ENCODE measurements at places on chromosomes 16 and 17. TPM values are rescaled to one million over a fixed set of nuclear protein-coding genes. Genes with fewer than 3 reads are reported as not detected.

MAPT gene
- 0.14 TPM for total RNA-seq

- H3K4me3 ChIP-seq = no peak overlapping the region
- H3K36me3 ChIP-seq = peaks cover 20% of the 10 kb centered on the region
- no peak overlapping the region for H3K27ac ChIP-seq
Observed at GRCh38 chr16:89111263-89111662, 17.6 kb downstream of the ACSF3 start.

- no peak for DNase-seq
- H3K27ac ChIP-seq = no peak overlapping the region
- H3K27me3 ChIP-seq = no peaks in the 10 kb centered on the region
- peaks cover 9% of the 10 kb centered on the region for H3K4me1 ChIP-seq
- no peaks in the 10 kb centered on the region for H3K36me3 ChIP-seq
- H3K4me3 ChIP-seq = no peak overlapping the region
Observed at GRCh38 chr16:8712589-8713361, 38.4 kb downstream of the ABAT start.

DNA sequence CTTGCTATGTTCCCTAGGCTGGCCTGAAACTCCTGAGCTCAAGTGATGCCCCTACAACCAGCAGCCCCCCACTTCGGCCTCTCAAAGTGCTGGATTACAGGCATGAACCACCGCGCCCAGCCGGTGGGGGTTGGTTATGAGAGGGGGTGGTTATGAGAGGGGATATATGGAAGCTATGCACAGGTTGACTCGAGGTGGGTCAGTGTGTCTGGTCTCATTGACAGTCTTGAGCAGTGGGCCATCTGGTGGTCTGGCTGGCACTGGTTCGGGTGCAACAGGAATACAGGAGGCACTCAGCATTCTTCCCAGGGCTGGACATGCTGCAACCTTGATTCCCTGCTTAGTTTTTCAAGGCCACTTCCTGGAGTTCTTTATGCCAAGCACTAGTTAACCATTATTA is 5.6 kb upstream of the STX1B start:
- H3K36me3 ChIP-seq = no peaks in the 10 kb centered on the region
- no peak overlapping the region for H3K27ac ChIP-seq
- H3K4me1 ChIP-seq = peaks cover 6% of the 10 kb centered on the region
- peaks cover 28% of the 10 kb centered on the region for H3K27me3 ChIP-seq
- no peak for DNase-seq

SLFN12 gene
- total RNA-seq = 60.4 TPM

- DNase-seq = no peak
- peak overlapping the region; percentile 87 for H3K27ac ChIP-seq
- no peaks in the 10 kb centered on the region for H3K36me3 ChIP-seq
- H3K27me3 ChIP-seq = no peaks in the 10 kb centered on the region
- H3K4me3 ChIP-seq = peak overlapping the region; percentile 52
Observed at GRCh38 chr17:18025945-18026776, 12.8 kb downstream of the ATPAF2 start.

DNA sequence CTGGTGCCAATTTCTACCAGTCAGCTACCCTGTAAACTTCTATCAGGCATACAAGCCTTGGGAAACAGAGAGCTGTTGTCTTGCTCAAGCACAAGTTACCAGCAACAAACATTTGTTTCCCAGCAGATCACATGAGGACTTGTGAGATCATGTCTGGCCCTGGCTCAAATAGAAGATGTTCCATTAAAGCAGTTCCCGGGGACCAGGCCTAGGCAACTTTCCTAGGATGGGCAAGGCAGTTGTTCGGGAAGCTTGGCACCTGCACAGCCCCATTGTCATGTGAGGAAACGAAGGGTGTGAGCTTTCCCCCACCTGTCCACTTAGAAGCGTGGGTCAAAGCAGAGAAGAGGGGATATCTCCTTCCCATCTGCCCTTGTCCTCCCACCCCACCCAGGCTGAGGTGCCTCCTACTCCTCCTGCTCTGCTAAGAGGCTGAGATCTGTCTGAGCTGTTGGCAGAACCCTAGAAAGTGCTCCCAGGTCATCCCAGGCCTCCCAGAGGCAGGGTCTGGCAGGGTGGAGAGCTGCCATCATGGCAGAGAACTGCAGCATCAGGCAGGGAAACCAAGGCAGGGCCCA is 11.2 kb upstream of the SLC47A2 start:
- no peaks in the 10 kb centered on the region for H3K27me3 ChIP-seq
- no peak overlapping the region for H3K27ac ChIP-seq
- no peaks in the 10 kb centered on the region for H3K36me3 ChIP-seq
- no peak overlapping the region for H3K4me3 ChIP-seq
- no peak for DNase-seq

DNA sequence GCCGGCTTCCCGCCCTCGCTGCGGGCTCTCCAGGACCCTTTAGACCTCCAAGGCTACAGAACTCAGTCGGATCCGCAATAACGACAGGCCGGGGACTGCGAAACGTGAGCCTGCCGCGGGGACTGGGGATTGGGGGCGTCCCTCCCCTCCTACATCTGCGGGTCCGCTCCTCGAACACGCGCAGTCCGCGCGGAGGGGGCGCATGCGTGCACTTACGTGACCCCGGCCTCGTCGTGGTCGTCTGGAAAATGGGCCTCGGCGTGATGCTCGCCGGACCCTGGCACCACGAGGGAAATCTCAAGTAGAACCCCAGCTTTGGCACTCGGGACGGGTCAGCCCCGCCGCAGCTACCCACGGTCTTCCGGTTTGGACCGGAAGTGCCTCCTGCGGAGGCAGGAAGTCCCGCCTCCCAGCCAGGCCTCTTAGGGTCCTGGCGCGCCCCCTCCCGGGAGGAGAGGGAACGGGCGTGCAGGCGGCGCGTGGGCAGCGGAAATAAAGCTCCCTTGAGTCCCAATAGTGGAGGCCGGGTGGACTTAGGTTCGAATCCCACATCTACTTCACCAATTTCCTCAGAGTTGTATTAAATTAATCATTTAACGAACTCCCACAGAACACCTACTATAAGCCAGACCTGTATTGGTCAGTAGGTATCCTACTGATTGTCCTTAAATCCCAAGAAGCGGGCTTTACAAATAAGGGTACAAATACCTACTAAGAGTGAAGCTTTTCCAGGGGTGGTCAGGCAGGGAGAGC is at the start of gene TAF1C:
TSS of gene TAF1C (minus strand) at position 373 of the 753 bp plus-strand sequence. CDS start 2,069 bp downstream, outside the sequence.
- H3K36me3 ChIP-seq = no peaks in the 10 kb centered on the region
- H3K27ac ChIP-seq = peak within 1 kb of the TSS; percentile 83
- DNase-seq = peak; percentile 93
- H3K27me3 ChIP-seq = no peaks in the 10 kb centered on the region
- H3K4me1 ChIP-seq = peaks cover 14% of the 10 kb centered on the region
- peak within 1 kb of the TSS; percentile 94 for H3K4me3 ChIP-seq

DNA sequence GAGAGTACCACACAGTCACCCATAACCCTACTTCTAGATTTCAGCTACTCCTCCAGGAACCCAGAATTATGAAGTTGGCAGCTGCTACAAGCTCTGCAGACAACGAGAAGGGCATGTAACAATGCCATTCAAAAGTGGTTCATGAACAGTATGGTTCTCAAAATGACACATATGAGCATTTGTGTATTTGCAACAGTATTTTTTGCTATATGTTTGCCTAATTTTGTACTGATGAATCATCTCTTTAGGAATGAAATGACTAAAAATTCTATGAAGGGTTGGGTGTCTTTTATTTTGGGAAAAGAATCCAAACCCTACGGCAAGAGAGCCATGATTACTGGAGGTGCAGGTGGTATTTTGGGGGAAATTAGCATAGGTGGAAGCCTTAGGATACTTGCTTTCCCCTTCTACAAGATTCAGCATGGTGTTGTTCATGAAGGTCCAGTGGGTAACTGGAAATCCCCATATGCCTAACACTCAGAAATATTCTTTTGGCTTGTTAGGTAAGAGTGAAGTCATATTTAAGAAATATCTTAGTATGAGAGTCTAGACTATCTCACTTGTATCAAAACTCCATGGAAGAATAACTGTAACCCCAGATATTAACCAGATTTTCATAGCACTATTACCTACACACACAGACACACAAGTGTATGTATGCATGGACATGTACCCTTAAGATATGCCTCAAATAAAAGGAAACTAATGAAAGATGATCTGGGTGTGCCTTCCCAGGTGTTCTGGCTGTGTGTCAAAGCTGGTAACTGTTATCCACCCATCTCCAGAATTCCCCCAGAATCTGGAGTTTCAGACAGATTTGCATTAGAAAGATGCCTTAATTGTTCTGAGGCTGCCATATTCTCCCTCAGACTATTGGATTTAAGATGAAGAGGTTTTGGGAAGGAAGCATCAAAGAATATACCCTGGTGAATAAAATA is 688.2 kb upstream of the SOX9 start:
- DNase-seq = no peak
- no peak overlapping the region for H3K27ac ChIP-seq
- H3K27me3 ChIP-seq = no peaks in the 10 kb centered on the region
- no peaks in the 10 kb centered on the region for H3K36me3 ChIP-seq
- H3K4me3 ChIP-seq = no peak overlapping the region

DNA sequence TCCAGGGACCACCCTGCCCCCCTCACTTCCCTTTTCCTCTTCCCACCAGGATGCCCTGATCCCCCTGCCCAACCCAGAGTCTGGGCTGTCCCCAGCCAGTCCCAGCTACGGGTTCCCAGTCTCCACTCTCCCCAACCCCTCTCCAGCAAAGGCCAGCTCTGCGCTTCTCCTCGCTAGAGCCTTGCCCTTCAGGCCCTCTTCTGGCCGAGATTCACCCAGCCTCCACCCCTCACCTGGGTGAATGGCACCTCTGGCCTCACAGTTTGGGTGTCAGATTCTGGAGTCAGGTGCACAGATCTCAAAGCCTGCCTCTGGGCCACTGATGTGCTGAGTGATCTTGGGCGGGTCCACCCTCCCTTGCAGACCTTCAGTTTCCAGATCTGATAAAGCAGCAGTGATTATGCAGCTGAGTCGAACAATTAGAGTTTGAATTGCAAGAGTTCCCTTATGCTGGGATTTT is 185.6 kb upstream of the TNRC6C start:
- no peaks in the 10 kb centered on the region for H3K27me3 ChIP-seq
- H3K4me3 ChIP-seq = no peak overlapping the region
- peaks cover 15% of the 10 kb centered on the region for H3K4me1 ChIP-seq
- H3K36me3 ChIP-seq = no peaks in the 10 kb centered on the region
- no peak for DNase-seq

- H3K27ac ChIP-seq = no peak overlapping the region
- H3K27me3 ChIP-seq = no peaks in the 10 kb centered on the region
- H3K4me3 ChIP-seq = no peak overlapping the region
- DNase-seq = no peak
- H3K4me1 ChIP-seq = no peaks in the 10 kb centered on the region
- H3K36me3 ChIP-seq = peaks cover under 1% of the 10 kb centered on the region
Observed at GRCh38 chr17:69269131-69269998, 40.7 kb upstream of the ABCA10 start.

GRCh38 chr17:44112284-44113280 is 10.9 kb downstream of the HDAC5 start:
- H3K4me1 ChIP-seq = no peaks in the 10 kb centered on the region
- no peak overlapping the region for H3K27ac ChIP-seq
- H3K36me3 ChIP-seq = no peaks in the 10 kb centered on the region
- no peak for DNase-seq

KRTAP2-3 gene
- total RNA-seq = not detected

GRCh38 chr17:8552577-8553320 is 77.8 kb downstream of the MYH10 start:
- no peak overlapping the region for H3K27ac ChIP-seq
- DNase-seq = no peak

DNA sequence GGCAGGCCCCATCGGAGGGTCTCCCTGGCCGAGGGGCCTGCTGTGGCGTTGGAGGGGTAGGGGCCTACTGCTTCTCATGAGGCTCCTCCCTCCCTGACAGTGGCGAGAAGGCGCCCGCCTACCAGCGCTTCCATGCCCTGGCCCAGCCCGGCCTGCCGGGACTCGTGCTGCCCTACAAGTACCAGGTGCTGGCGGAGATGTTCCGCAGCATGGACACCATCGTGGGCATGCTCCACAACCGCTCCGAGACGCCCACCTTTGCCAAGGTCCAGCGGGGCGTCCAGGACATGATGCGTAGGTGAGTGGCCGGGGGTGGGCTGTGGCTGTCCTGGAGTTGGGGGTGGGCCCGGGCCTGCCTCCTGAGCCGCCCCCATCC is 1.7 kb downstream of the CDT1 start:
- peaks cover 10% of the 10 kb centered on the region for H3K4me1 ChIP-seq
- H3K27ac ChIP-seq = no peak overlapping the region
- peak overlapping the region; percentile 70 for H3K4me3 ChIP-seq
- H3K36me3 ChIP-seq = no peaks in the 10 kb centered on the region

TPSAB1 gene
- not detected for total RNA-seq

GRCh38 chr16:50989047-50989446 is 162.0 kb downstream of the SALL1 start:
- peaks cover 7% of the 10 kb centered on the region for H3K27me3 ChIP-seq
- H3K4me1 ChIP-seq = no peaks in the 10 kb centered on the region
- no peak overlapping the region for H3K27ac ChIP-seq

GRCh38 chr17:42422958-42423712 is at the start of gene CAVIN1:
Gene CAVIN1, minus strand, starts transcription at chr17:42423256. Its CDS starts 159 bp downstream, at chr17:42423097.
- H3K4me3 ChIP-seq = peak within 1 kb of the TSS; percentile 74
- no peaks in the 10 kb centered on the region for H3K36me3 ChIP-seq
- DNase-seq = no peak
- peaks cover 29% of the 10 kb centered on the region for H3K27me3 ChIP-seq
- peaks cover 5% of the 10 kb centered on the region for H3K4me1 ChIP-seq

- DNase-seq = no peak
- no peak overlapping the region for H3K4me3 ChIP-seq
- peaks cover 22% of the 10 kb centered on the region for H3K4me1 ChIP-seq
Observed at GRCh38 chr17:4559139-4559791, 1.1 kb downstream of the GGT6 start.

DRC3 gene
- total RNA-seq = not detected

PRSS33 gene
- total RNA-seq = not detected

CDH5 gene
- total RNA-seq = not detected

DNA sequence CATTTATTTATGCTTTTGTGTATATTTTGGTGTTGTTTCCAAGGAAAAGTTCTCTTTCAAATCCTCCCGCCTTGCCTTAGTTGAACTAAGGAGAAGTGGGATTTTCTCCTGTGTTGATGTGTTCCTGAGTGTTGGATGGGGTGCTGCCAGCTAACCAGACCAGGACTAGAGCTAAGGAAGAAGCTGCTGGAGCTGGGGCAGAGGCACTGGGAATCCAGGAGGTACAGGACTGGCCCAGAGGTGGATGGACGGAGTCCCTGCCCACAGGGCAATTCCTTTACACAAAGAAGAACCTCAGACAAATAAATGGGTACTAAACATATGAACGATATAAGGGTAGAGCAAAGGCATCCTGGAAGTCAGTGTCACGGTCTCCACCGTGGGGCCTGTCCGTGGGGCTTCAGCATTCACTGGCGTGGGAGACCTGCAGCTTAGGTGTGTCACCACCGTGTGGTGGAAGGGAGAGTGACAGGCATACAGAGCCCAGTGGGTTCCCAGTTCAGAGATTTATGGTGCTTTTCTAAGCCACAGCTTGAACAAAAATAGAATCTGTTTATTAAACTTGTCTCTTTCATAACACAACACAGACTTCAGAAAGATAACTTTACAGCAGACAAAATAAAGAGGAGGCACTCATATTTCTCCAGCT is 270.7 kb downstream of the NTN1 start:
- no peaks in the 10 kb centered on the region for H3K36me3 ChIP-seq
- DNase-seq = no peak
- H3K4me3 ChIP-seq = no peak overlapping the region
- no peak overlapping the region for H3K27ac ChIP-seq
- H3K4me1 ChIP-seq = peaks cover 30% of the 10 kb centered on the region

RAD51C gene
- 65.3 TPM for total RNA-seq

GRCh38 chr17:10716218-10716617 is 13.6 kb downstream of the TMEM220 start:
- no peak for DNase-seq
- H3K27ac ChIP-seq = no peak overlapping the region
- no peaks in the 10 kb centered on the region for H3K4me1 ChIP-seq
- no peaks in the 10 kb centered on the region for H3K27me3 ChIP-seq
- H3K4me3 ChIP-seq = no peak overlapping the region
- peaks cover 10% of the 10 kb centered on the region for H3K36me3 ChIP-seq

SLX4 gene
- total RNA-seq = 13.4 TPM

TMEM238L gene
- total RNA-seq = not detected
